ENCODE measurements at places on chromosomes 5 and 9.

DNA sequence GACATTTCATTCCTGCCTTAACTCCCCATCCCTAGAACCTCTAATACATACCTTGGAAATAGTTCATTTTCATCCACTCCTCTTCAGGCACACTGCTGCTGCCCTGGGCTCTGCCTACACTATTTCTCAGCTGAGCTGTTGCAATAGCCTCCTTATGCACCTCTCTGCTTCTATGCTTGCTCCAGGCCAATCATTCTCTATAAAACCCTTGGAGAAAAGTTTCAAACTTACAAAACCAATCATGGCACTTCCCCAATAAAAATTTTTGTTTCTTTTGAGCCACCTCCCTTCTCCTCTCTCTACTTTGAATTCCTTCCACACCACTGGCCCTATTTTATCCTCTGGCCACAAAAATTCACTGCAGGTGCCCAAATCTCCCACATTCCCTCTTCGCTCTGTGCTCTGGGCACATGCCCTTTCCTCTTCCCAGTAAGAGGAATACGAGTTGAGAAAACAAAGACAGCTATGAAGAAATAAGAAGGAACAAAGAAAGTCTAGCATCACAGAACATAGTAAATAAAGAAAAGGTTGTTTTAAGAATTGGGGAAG lies 301.4 kb downstream of the ELAVL2 start:
- no peak for DNase-seq

GRCh38 chr5:124459984-124460383 lies 286.5 kb downstream of the ZNF608 start:
- no peak for DNase-seq

GRCh38 chr5:318931-319601 lies 2.4 kb upstream of the AHRR start:
- DNase-seq = no peak

- DNase-seq = no peak
Observed at GRCh38 chr5:171129308-171129707, 179.7 kb upstream of the TLX3 start.

- DNase-seq = no peak
Observed at GRCh38 chr9:113311961-113312360, 8.8 kb upstream of the RNF183 start.

DNA sequence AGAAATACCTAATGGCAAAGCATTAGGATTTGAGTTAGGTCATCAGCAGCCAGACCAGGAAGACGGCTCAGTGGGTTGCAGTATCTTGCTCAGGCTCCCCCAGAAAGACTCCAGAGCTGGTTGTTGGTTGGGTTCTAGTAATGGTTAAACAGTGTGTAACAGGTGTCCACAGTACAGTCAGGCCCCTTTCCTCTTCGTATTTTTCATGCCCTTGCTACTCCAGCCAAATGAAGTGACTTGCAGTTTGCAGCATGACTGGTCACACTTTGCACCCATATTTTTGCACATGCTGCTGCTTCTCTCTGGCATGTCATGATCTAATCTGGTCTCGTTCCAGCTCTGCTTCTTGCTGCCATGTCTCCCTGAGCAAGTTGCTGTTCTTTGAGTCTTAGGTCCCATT lies 60.6 kb upstream of the TRPC7 start:
- DNase-seq = no peak

DNA sequence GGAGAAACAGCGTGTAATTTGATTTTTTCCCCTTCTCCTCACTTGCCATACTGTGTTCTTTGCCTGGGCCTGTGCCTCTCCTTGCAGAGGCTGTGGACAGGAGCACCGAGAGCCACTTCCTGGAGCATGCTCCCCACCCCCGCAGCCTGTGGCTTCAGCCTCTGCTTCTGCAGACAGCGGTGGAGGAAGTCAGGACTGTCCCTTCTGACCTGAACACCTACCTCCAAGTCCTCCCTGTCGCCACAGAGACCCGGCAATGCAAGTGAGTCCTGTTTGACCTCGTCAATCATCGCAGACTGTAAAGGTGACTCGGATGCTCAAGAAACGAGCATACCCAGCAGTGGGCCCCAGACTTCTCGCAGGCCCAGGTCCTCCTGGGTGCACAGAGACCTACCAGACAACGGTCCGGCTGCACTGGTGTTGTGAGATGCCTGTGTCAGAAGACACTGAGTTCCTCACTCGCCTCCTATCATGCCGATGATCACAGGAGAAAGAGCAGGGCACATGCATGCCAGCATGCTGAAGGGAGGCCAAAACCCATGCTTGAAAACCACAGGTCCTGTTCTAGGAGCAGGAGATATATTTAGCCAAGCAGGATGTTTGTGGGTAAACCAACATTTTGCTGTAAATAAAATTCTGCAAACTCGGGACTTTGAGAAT lies 198.8 kb downstream of the AUH start:
- peak; percentile 35 for DNase-seq

DNA sequence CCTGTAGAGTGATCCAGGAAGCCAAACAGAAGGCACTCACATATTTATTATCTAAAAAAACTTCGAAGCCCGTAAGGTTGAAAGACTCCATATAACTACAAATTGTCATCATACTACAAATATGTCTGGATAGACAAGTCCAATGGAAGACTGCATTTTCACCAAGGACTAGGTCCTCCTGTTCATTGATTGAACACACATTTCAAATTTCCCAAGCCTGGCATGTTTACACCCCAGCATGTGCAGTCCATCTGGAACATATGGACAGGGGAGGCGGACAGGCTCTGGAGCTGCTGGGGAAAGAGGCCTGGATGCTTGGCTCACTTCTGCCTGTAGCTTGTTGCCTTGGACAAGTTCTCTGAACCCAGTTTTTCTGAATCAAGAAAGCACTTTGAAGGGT lies 378.7 kb downstream of the ENC1 start:
- DNase-seq = no peak

DNA sequence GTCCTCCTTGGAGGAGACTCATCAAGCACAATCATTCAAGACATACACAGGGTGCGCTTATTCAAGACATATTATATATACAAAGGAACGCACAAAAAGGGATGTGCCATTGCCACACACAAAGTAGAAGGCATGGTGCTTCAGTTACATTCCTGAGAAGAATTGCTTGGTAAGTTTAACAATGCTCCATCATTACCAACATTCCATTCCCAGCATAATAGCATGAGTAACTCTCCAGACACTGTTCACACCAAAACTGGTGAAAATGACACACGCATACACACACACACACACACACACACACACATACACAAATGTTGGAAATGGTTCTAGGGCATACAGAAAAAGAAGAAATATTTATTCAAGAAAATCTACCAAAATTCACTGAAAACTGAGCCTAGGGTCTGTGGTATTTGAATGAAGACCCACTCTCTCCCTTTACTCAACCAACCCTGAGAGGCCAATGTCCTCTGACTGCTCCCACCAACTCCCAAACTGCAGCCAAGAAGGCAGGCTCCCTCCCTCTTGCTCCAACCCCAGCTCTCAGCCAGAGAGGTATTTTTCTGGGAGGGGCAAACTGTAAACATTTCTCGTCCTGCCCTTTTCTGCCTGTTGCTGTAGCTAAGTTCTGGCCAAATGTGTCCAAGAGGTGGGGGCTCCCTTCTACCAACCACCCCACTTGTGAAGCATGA lies 19.9 kb downstream of the UGT3A1 start:
- no peak for DNase-seq

DNA sequence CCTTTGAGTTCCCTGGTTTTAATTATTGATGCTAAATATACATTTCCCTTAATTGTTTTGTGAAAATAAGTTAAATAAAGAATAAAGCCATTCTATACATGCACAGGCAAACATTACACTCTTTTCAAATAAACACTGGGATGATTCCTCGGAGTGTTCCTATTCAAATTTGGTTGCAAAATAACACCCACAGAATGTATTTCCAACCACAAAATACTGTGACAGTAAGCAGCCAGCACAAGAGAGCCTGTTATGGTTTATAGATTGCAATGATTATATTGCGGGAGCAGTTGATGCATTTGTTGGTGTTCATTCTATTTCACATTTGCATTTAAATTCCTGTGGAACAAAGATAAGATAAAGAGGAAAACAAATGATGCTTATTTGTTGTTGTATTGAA lies 632.6 kb upstream of the WWC1 start:
- DNase-seq = no peak

DNA sequence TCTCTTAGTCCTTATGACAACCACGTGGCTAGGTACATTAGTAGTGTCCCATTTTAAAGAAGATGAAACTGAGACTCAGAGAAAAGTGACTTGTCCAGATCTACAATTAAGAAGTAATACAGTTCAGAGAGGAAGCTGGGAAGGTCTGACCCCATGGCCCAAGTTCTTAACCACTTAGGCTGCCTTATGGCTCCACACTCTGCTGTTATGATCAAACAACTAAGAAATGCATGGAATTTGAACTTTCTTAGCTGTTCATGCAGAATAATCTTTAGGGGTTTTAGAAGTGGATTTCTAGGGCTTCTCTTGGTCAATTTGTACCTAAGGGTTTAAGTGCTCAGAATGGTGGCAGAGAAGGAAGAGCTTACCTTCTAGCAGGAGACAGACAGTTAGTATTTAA lies 128.0 kb upstream of the MSX2 start:
- no peak for DNase-seq

GRCh38 chr5:50325237-50325832 lies 115.8 kb downstream of the EMB start:
- DNase-seq = no peak

- DNase-seq = no peak
Observed at GRCh38 chr5:169803077-169803981, 166.3 kb downstream of the DOCK2 start.

- DNase-seq = no peak
Observed at GRCh38 chr9:85428230-85428629, 313.5 kb downstream of the AGTPBP1 start.

DNA sequence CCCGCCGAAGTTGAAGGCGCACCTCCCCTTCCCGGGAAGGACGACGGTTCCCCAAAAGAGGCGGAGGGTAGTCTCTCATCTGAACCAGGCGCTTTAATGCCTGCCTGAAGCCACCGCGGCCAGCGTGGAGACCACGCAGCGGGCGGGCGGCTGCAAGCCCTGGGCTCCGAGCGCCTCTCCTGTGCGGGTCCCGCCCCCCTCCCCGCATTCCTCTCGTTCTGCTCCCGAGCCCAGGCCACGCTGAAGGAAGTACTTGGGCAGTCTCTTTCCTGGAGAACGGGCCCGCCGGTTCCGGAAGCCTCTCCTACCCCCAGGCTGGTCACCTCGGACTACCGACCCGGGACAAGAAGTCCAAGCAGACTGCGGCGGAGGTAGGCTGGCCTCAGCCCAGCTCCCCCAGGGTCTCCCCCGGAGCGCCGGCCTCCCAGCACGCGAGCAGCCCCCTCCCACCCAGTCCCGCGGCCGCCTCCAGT lies 571 bp downstream of the PPIC start:
- no peak for DNase-seq

- no peak for DNase-seq
Observed at GRCh38 chr9:12826924-12827565, 52.2 kb downstream of the LURAP1L start.

DNA sequence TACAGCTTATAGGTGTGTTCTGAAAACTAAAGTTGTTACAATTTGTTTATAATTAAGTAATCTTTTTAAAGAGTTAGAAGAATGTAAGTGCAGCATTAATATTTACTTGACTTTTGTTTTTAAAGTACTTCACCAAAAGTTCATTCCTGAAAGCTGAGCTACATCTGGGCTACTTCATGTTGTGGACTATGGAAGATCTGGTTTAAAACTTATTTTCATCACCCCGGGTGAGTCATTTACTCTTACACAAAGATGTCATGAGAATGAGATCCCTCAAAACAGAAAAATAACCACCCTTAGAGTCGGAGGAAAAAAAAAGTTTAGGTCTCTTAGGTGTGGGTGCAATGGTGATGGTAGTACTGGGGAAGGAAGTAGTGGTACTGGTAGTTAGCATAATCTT lies 5.1 kb downstream of the POU5F2 start:
- no peak for DNase-seq

- no peak for DNase-seq
Observed at GRCh38 chr5:56088431-56088949, 93.7 kb upstream of the IL6ST start.

GRCh38 chr5:1883925-1884677 lies 1.4 kb upstream of the IRX4 start:
- no peak for DNase-seq

- DNase-seq = no peak
Observed at GRCh38 chr5:32475334-32476097, 31.0 kb upstream of the ZFR start.

- no peak for DNase-seq
Observed at GRCh38 chr5:1169211-1170115, 31.9 kb upstream of the SLC6A19 start.

DNA sequence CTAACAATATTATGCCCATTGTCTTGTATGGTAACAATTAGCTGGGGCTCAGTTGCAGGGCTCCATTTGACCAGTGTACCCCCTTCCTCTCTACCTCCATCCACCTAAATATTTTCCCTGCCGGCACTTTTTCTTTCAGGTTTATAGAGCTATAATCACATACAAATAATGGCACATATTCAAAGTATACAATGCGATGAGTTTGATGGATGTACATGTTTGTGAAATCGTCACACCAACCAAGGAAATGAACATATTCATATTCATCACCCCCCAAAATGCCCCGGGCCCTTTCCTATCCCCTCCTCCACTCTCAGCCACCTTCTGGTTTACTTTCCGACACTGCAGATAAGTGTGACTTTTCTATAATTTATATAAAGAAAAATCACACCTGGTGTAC lies 351.5 kb downstream of the GADD45G start:
- no peak for DNase-seq

GRCh38 chr9:20658677-20659473 lies 25.2 kb upstream of the FOCAD start:
- no peak for DNase-seq

DNA sequence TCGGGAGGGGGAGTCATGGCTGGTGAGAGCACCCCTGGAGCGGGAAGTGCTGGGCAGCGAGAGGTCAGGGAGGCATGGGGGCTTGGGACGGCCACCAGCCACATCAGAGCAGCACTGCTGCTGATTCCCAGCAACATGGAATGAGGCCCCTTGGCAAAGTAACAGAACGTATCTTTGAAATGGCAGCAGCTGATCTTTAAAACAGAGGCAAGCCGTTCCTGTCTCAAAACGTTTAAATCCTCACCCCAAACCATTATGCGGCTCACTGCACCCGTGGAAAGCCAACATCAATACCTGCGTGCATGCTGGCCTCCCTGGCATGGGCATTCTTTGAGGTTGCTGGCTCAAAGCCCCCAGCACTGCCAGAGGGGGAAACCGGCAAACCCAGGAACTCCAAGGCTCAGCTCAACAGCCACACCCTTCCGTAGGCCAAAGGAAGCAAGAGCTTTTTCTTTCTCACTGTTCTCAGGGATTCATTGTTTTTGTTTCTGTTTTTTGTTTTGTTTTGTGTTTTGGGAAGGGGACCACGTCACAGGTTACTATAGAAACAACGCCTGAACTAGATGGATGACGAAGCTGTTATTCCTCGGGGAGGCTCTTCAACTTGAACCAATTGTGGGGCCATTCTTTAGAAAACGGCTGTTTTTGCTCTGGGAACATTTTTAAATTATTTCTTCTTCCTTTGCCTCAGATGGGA lies 28.1 kb upstream of the OBP2B start:
- no peak for DNase-seq

DNA sequence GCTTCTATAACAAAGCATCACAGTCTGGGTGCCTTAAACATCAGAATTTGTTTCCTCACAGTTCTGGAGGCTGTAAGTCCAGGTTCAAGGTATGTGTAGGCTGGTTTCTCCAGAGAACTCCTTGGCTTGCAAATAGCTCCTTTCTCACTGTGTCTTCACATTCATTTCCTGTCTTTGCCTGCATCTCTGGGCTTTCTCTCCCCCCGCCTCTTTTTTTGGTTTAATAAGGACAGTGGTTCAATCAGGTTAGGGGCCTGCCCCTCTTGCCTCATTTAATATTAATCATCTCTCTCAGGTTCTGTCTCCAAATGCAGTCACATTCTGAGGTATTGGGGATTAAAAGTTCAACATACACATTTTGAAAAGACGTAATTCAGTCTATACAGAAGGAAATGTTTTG lies 225.5 kb upstream of the ATP10B start:
- no peak for DNase-seq
